ENCODE measurements at places on chromosomes 3 and 15.

DNA sequence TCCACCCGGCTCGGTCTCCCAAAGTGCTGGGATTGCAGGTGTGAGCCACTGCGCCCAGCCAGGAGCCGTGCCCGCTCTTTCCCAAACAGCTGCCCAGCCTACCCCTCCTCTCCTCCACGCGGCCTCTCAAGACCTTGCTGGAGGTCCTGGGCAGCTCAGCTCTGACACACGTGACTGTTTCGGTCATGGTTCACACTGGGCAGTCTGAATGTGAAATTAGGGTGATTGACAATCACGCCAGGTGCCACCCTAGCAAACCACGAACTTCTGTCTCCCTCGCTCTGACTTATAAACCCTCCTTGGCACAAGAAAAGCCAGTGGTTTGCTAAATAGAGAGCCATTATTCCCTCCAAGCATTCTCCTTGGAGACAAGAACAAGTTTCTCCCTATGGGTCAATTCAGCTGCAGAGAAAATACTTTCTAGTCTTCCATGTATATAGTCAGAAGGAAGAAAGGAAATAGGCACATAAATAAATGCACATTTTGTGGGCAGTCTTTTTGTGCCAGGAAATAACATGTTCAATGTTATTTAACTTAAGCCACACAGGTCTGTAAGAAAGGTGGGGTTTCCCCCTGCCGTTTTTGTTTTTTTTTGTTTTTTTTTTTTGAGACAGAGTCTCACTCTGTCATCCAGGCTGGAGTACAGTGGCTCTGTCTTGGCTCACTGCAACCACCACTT, 121.9 kb upstream of the MEF2A start:
- DNase-seq = no peak

- no peak for DNase-seq
Observed at GRCh38 chr15:78098131-78098755, 5.9 kb downstream of the SH2D7 start.

DNA sequence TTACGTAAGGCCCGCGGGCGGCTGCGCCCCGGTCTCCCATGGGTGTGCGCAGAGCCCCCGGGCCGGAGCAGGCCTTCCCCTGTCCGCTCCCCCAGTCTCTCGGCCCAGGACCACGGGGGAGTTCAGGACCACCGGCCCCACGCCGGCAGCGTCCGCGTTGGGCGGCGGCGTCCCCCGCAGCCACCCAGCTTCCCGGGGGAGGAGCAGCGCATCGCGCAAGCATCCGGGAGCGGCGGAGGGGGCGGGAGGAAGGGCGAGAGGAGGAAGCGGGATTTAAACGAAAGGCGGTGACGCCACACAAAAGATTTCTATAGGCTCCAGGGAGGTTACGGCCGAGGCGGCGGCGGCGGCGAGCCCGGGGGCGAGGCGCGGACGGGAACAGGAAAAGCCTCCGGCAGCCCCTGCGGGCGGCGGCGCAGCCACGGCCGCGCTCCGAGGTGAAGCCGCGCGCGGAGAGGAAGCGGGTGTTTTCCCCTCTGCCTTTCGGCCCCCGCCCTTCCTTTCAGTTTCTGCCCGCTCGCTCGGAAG, at the start of gene TLNRD1:
TLNRD1 (plus strand) TSS at position 300 of the 528 bp plus-strand sequence. CDS start 1,349 bp downstream, outside the sequence.
- DNase-seq = peak; percentile 79

DNA sequence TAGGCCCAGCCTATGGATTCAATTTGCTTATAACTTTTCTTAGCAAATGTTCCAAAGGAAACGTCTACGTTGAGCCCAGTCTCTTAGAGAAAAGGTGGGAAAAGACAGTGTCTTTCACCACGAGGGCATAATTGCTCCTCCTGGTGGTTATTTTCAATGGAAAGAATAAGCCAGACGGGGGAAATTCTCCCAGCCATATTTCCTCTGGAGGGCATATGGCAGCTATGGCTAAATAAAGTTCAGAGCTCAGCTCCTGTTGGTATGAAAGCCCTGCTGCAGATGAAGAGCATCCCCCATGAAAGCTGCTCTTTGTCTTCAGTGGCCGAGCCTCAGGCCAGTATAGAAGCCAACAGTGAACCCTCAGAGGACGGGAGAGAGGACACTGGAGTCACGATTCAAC, 297.9 kb downstream of the RYR3 start:
- DNase-seq = no peak

DNA sequence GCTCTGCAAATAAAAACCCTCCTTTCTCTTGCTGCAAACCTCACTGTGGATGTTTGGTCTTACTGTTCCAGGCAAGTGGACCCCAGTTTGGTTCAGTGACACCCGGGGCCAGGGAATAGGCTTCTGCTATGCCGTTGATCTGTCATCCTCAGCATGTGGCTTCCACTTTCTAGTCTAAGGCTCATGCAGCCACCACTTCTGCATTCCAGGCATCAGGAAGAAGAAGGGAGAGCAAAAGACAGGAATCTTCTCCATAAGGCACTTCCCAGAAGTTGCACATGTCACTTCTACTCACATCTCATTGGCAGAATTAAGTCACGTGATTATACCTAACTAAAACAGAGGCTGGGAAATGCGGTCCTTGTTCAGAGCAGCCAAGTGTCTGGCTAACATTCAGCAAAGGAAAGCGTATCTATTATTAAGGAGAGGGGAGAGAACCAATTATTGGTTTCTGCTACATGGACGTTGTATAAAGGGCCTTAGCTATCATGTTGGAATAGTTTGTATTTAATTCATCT, 173.6 kb upstream of the PFN2 start:
- no peak for DNase-seq

DNA sequence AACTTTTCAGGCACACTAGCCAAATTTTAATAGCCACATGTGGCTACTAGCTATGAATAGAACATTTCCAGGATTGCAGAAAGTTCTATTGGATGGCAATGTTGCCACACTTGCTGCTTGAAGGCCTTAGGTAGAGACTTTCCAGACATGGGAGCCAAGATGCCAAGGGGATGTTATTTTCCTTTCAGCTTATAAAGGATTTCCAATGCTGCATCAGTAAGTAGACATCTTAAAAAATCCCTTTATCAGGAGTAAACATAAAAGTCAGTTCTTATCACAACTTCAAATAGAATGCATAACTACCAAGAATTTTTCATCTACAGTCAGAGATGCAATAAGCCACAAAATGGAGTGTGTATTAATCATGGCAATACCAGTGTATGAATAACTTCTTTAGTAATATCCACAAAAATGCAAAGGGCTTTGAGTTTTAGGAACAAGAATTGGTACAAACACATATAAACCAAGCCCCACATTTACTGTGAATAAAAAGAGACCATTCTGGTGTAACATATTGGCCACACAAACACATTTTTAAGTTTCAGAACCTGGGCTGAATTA, 457.1 kb upstream of the ADAMTS9 start:
- DNase-seq = no peak

GRCh38 chr3:170364965-170365364, 7.5 kb downstream of the SKIL start:
- DNase-seq = no peak

GRCh38 chr3:196288141-196288460, 575 bp upstream of the PCYT1A start:
- no peak for DNase-seq

DNA sequence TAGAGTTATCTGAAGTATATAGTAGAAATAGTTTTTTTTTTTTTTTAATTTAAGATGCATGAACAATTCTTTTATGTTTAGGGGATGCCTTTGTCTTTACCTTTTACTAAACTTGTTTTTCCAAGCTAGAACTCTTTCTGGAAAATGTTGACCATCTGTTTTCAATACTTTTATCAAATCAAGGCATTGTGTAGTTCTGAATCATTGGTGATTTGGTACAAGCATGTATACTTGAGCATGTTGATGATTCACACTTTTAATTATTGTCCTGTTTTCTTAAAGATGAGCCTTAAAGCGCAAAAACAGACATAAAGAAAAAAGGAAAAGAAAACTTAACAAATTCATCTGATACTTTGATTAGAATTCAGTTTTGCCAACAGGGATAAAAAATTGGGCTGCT, 28.3 kb downstream of the PDCD6IP start:
- DNase-seq = no peak

GRCh38 chr3:72938471-72939265, 50.8 kb downstream of the GXYLT2 start:
- DNase-seq = no peak

DNA sequence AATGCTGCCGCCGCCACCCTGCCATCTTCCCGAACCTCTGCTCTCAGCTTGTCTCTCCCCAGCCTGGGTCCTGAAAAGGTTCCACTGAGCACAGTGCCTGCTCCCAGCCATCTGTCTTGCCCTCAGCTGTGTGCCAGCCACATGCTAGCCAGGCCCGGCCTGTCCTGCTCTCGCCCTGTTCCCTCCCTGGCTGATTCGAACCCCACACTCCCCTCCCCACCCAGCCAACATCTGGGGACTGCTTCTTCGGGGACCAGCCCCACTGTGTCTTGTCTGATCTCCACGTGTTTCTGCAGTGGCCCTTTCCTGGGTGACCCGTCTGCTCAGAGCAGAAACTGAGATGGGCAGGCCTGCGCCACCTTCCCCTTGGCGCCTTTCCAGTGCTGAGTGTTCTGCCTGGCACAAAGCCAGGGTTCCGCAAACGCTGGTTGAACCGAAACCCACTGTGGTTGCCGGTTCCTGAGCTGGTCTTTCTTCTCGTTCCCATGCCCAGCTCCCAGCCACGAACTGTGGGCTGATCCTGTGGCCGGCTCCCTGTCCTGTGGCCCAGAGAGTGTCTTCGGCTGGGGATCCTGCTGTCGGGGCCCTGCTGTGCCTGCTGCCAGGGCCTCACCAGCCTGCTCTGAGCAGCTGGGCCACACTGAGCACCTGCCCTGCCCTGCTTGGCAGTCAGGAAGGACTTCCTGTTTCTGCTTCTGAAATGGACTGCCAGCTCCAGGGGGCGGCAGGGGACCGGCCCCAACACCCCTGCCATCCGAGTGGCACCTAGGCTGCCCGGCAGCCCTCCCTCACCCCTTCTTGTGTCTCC, 62.7 kb upstream of the KLF13 start:
- peak; percentile 45 for DNase-seq

GRCh38 chr15:61840090-61840489, 220.2 kb downstream of the VPS13C start:
- DNase-seq = no peak

DNA sequence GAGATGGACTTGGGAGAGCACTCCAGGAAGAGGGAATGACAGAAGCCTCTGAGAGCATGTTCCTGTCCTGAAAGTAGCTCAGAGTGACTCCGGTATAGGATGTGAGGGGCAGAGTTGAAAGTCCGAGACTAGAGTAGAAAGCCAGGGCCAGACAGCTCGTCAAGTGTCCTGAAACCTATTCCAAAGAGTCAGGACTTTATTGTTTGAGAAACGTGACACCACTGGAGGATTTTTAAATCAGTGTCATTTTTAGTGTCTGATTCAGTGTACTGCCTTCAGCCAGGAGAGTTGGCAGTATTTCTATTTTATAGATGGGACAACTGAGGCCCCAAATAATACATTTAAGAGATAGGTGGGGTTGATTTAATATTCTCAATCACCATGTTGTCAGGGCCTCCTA, 1.6 kb upstream of the RBMS3 start:
- no peak for DNase-seq

DNA sequence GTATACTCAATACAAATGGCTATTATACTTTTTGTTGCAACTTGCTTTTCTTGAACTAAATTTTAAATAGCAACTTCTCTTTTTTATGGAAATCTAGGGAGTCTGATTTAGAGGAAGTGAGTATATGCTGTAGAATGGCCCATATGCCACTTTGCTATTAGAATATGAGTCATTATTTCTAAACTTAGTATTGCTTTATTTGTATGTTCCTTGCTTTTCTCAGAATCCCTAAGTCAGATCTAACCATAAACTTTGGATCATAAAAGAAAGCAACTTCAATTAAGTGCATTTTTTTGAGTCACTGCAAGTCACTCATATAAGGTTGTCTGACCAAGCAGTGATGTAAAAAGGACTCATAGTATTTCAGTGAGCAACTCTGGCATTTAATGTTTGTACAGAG, 17.5 kb upstream of the SPTSSB start:
- no peak for DNase-seq

DNA sequence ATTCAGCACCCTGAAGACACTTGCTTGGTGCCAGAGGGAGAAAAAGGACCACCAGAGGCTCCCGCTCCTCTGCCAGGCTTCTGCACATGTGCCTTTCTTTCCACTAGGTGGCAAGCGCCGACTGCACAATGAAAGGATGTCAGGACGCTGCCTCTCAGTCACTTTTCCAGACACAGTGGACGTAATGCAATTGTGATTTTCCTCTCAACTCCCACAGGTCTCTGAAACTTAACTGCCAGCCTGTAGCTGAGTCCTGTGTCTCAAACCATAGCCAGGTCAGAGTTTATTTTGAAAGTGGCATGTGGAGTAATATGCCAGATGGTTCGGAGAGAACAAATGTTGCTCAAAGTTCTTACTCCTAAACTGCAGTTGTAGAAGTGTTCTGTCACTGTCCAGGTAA, 162.9 kb downstream of the ITPR1 start:
- DNase-seq = no peak

DNA sequence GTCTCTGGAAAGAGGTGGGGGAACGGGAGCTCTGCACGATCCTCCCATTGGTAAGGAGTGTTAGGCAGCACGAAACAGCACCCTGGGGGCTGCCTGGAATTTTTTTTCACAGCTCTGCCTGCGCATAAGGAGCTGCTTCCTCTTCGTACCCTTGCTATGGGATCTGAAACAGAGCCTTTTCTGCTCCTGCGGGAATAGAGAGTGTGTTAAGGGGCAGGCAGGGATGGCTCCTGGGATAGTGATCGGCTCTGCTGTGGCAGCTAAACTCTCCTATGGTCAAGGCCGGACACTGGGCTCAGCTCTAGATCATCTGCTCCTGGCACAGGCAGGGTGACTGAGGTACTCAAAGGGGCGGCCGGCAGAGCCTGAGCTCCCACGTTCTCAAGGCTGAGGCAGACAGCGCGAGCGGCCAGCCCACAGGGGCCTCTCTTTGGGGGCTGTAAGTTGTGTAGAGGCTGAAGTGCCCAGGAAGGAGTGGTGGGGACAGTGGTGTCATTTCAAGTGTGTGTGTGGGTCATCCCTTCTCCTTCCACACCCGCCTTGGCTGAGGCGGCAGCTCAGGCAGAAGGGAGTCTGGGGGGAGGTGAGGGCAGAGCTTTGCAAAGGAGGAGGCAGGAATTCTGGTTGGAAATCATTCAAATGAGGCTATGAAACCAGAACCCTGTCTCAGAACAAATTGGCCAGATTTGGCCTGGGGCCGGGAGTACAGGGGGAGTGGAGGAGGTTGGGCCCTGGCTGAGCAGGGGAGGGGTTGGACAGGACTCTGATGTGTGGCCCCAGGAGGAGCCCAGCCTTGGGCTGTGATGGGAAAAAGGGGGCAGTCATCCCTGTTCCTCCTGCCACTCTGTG, 31.0 kb downstream of the EPHB3 start:
- no peak for DNase-seq

DNA sequence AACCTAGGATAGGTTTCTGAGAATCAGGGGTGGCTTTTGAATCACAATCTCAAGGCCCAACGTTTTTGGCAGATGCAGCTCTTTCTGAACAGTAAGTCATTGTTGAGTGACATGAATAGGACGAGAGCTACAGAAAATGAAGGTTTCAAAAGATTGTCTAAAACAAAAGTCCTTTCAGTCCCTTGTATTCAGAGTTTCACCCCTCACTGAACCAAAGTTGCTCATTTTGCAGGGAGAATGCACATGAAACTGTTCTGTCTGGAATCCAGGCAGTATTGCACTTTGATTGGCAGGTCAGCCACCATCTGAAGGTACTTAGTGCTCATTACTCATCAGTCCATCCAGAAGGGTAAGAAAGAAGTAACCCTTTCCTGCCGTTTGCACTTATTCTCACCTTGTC, 24.1 kb upstream of the RASGRP1 start:
- DNase-seq = no peak
